ENCODE measurements at places on chromosomes 5 and 9.

DNA sequence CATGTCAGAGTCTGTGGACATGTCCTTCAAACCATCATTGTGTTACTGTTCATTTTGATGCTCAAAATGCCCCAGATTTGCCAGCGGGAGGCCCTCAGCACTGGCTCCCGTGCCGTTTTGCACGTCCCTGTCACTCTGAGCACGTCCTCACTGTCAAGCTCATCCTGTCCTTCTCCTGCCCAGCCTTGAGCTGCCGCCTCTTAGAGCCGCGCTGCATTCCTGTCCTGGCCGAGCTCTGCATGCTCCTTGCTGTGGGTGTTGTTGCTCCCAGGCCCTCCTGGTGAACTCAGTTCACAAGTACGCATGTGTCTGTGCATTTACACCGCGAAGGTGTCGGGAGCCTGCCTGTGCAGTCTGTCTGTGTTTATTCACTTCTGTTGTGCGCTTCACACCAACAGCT, 62.2 kb downstream of the WNK2 start:
- DNase-seq: no peak

- no peak for DNase-seq
These were observed 1619.6 kb upstream of the WWC1 start for GRCh38 chr5:166671811-166672210.

- DNase-seq: no peak
These were observed 175.5 kb upstream of the SLC30A5 start for GRCh38 chr5:68918306-68918705.

- no peak for DNase-seq
These were observed 182.1 kb upstream of the ACTBL2 start for GRCh38 chr5:57664700-57665099.

GRCh38 chr5:149172709-149173505, 31.6 kb downstream of the ABLIM3 start:
- DNase-seq: no peak

DNA sequence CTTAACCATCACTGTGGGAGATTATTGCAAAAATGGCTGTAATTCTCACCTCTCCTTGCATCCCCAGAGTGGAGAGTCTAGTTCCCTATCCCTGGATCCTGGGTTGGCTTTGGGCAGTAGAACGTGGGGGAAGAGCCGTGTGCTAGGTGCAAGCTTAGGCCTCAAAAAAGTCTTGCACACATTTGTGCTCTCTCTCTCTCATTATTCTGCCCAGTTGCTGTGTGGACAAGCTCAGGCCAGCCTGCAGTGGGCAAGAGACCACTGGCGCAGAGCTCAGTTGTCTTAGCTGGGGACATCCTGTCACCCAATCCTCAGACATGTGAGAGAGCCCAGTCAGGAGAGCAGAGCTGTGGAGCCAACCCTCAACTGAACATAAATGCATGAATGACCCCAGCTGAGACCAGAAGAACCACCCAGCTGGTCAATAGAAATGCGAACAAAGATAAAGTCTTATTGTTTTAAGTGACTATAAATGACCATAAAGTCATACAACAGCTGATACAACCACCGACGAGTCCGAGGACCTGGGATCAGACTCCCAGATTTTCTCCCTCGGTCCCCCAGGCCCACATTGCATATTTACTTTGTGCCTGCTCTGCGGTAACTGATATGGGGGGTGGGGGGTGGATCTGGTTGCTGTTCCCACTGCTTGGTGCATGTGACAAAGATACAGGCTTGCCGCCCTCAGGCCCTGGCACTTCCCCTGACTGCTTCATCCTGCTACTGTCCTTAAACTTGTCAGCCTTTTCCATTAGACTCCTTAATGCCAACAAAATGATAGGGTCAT, 166.4 kb upstream of the MVB12B start:
- no peak for DNase-seq

DNA sequence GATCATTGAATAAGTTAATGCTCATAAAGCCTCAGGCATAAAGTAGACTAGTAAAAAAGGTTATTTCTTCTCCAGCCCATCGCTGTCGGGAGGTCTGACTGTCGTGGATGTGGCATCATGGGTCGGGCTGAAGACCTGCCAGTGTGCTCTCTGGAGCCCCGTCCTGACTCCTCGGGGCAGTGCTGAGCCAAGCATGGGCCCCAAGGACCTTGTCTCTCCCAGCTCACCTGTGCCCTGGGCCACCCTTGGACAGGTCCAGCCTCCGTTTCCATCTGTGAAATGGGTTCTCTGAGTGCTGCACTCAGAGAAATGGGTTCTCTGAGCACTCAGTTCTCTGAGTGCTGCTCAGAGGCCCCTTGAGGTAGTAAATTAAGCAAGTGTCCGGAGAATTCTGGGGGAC, 269.0 kb downstream of the GADD45G start:
- no peak for DNase-seq

GRCh38 chr5:95671826-95672225, 11.0 kb downstream of the SPATA9 start:
- no peak for DNase-seq

DNA sequence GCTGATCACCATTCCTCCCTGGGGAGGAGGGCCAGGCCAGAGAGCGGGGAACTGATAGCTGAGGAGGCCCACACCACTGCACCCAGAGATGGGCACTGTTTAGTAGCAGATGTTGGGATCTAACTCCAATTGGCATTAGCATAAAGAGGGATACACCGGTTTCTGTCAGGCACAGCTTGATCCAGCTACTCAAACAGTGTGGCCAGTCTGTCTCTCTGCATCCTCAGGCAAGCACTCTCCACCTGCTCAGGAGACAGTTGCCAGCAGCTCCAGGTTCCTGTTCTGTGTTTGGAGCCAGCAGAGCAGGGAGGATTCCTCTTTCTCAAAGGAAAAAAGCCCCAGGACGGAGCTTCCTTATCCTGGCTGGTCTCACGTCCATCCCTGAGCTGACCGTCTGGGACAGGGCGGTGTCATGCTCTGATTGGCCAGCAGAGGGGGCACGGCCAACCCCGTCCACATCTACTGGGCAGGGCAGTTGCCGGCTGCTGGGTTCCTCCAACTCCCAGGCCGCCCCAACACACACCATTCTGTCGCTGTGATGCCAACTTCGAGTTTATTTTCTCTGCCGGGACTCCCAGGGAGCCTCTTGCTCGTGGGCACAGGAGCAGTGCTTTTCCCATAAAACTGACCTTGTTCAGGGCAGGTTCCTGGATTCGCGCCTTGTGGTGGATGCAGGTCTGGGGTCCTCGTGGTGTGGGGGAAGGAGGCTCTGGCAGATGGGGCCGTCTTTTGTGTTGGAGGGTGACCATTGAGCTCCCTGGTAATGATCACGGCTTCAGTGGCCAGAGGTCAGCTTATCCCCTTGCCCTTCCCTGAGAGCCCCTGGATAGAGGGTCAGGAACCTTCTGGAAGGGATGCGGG, 47.9 kb downstream of the COL5A1 start:
- peak; percentile 39 for DNase-seq

DNA sequence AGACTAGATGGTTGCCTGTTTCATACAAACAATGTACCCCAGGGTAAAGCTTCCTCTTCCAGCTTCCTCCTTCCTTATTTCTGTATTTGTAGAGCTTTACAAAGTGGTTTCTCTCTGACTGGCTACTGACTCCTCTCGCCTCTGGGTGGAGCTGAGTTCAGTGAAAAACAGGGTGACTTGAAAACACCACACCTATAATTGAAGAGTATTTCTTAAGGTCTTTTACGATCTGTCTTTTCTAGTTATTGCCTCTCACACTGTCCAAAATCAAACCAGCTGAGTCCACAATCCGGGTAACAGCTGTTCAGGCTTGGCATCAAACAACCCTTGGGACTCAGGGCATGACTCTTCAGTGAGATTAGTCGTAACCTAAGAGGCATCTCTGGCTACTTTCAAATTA, 200.4 kb downstream of the ARRDC3 start:
- peak; percentile 70 for DNase-seq

DNA sequence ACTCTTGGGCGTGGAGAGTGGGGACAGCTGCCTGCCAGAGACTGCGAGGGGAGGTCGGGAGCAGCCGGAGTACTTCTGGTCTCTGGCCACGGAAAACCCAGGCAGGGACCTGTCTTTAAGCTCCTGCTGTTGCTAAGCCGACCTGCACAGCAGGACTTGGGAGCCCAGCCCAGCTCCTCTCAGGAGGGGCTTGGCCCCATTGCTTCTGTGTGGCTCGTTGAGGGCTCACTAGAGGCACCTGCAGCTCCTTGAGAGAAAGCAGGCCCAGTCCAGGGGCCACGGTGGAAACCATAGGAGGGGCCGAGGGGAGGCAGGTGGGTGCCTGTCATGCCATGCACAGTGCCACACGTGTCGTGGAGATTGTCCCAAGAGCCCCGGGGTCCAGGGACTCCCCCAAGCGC, 3.3 kb upstream of the LCN2 start:
- DNase-seq: no peak

- peak; percentile 63 for DNase-seq
These were observed 18.7 kb upstream of the RNF130 start for GRCh38 chr5:180090098-180090768.

DNA sequence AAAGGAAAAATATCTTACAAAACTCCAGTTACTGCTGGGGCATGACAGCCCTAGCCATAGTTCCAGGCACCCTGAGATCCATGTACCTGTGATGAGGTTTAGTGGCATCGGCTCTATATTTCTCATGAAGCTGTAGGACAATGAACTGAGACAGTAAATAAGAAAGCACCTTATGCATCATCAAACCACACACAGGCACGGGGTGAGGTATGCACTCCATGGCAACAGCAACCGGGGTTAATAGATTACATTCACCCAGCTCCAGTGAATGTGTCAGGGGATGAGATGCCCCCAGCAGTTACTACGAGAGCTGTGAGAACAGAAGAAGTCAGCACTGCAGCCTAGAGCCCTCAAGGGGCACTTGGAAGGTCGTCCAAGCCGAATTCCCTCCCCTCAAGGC, 162.0 kb upstream of the S1PR3 start:
- no peak for DNase-seq

- no peak for DNase-seq
These were observed 28.9 kb upstream of the HNRNPA0 start for GRCh38 chr5:137782984-137783536.

DNA sequence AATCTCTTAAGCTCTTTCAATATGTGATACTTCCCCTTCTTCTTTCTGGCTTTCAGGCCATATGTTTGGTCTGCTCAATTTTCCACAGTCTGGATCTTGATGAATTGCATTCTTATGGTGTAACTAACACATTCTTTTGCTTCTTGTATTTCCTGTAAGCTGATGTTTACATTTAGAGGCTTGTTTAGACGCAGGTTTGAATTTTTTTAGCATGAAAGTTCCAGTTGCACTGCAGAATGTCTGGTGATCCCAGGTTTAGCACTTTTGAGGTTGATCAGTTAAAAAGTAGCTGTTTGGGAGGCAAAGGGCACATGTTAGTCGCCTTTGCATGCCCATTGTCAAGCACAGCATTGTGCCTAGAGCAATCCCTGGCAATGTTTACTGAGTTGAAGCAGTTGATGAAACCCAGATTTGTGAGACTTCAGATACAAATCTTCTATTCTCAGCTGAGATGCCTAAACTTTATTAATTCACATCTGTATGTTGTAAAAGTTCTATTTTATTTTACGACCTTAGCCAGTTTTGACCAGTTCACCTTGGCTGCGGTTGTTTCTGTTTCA, 59.6 kb upstream of the SPATA31C2 start:
- DNase-seq: no peak

- DNase-seq: peak; percentile 21
These were observed 41.1 kb upstream of the RUFY1 start for GRCh38 chr5:179509239-179509638.

GRCh38 chr5:98771382-98772109, 1.9 kb upstream of the RGMB start:
- DNase-seq: no peak

All from HL-60 (cell line).